Thoracic aorta (tissue), 2 donors: ENCODE measurements at places on chromosomes 5 and 9. TPM values are rescaled to one million over a fixed set of nuclear protein-coding genes. Genes with fewer than 3 reads are reported as not detected.

DNA sequence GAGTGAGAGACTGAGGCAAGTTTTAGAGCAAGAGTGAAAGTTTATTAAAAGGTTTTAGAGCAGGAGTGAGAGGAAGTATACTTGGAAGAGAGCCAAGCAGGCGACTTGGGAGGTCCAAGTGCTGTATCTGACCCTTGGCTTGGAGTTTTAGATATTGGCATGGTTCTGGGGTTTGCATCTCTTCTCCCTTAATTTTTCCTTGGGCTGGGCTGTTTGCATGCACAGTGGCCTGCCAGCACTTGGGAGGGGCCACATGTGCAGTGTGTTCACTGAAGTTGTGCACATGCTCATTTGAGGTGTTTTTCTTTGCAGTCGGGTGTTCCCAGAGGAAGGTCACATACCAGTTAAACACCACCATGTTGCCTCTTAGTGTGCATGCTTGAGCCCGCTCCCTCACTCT is 464.1 kb downstream of the DMRT2 start:
- H3K4me1 ChIP-seq = no peaks in the 10 kb centered on the region
- H3K27me3 ChIP-seq = no peaks in the 10 kb centered on the region
- DNase-seq = no peak
- no peaks in the 10 kb centered on the region for H3K36me3 ChIP-seq

GRCh38 chr5:143896516-143896915 is 84.6 kb downstream of the HMHB1 start:
- no peaks in the 10 kb centered on the region for H3K36me3 ChIP-seq
- H3K4me1 ChIP-seq = no peaks in the 10 kb centered on the region
- DNase-seq = no peak
- H3K27ac ChIP-seq = no peak overlapping the region
- no peaks in the 10 kb centered on the region for H3K27me3 ChIP-seq

PRRC1 gene
- 41.6 TPM for total RNA-seq

DNA sequence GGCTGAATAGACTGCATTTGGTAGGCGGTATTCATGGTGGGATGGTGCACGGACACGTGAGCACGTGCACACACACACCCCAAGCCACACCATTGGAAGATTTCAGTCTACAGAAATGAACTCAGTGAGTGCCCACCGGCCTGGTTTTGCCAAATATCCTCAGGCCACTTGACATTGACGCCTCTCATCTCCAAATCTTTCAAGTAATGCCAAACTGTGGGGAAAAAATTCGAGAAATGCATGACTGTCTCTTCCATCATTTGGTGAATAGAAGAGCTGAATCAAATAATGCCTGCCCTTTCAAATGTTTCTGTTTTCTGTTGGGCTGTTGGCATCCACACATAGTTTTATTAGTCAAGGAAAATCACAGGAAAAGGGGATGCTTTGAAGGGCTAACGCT is 182.3 kb upstream of the EFNA5 start:
- H3K27me3 ChIP-seq = no peaks in the 10 kb centered on the region
- no peaks in the 10 kb centered on the region for H3K4me1 ChIP-seq
- no peaks in the 10 kb centered on the region for H3K36me3 ChIP-seq

DNA sequence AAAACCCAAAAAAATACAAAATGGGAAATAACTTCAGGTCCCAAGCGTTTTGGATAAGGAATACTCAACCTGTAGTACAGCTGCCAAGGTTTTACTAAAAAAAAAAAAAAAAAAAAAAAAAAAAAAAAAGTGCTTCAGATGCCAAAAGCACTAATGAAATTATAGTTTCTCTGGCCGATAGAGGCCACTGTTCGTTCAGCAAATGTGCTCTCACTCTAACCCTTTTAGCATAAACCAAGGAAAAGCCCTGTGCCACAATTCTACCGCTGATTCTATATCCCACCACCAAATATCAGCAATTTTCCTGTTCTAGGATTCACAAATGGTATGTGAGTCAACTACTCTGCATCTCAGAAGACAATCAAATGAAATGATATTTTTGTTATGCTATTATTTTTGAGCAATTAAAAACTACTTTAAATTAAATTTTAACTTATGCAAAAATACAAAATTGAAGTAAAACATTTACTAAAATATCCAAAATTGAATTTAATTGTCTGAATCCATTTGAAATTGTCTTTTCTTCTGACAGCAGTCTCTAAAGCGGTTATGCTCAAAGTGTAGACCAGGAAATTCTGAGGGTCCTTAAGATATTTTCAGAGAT is 79.8 kb downstream of the RICTOR start:
- H3K4me1 ChIP-seq = no peaks in the 10 kb centered on the region
- peaks cover 5% of the 10 kb centered on the region for H3K36me3 ChIP-seq
- H3K4me3 ChIP-seq = no peak overlapping the region
- H3K27ac ChIP-seq = no peak overlapping the region

STK32A gene
- total RNA-seq = 8.0 TPM

DNA sequence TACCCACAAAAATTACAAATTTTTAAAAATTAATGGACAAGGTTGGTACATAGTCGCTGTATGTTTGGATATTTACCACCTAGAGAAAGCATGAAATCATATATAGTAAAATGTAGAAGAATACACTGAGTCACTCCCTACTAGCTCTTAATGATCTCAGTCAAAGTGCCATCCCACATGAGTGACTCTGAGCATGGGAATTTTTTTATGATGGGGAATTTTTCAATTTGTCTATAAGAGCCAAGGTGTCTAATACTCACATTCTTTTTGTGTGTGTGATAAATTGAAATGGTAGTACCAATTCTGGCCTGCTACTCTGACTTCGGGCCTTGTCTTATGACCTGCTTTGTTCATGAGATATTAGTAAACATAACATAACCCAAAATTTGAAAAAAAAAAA is 483.2 kb downstream of the CDH10 start:
- H3K36me3 ChIP-seq = no peaks in the 10 kb centered on the region
- H3K27me3 ChIP-seq = no peaks in the 10 kb centered on the region
- no peak overlapping the region for H3K4me3 ChIP-seq
- no peak overlapping the region for H3K27ac ChIP-seq

STPG3 gene
- total RNA-seq = not detected

- H3K36me3 ChIP-seq = no peaks in the 10 kb centered on the region
- no peak for DNase-seq
- no peaks in the 10 kb centered on the region for H3K4me1 ChIP-seq
- no peak overlapping the region for H3K4me3 ChIP-seq
- H3K27me3 ChIP-seq = no peaks in the 10 kb centered on the region
- H3K27ac ChIP-seq = no peak overlapping the region
Measured at GRCh38 chr5:35900972-35901695, 37.3 kb downstream of the CAPSL start.

CENPK gene
- total RNA-seq = 1.1 TPM

PDE4D gene
- 34.0 TPM for total RNA-seq

DNA sequence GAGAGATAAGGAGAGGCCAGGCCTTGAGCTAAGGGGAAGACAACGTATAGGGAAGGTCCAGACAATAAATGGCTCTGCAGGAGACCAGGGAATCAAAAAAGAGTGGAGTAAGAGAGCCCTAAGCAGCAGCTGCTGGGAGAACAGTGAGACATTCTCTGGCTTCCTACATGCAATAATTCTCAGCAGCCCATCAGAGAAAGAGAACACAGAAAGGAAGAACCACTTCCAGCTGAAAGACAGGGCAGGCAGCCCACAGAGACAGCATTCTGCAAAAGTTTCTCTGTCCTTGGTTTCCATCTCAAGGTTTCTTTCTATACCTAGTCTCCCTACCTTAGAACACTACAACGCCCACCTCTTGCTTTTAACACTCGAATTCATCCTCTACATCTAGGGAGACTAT is 189.9 kb downstream of the DEPDC1B start:
- peaks cover 38% of the 10 kb centered on the region for H3K4me1 ChIP-seq
- H3K36me3 ChIP-seq = no peaks in the 10 kb centered on the region
- H3K27ac ChIP-seq = no peak overlapping the region
- no peak overlapping the region for H3K4me3 ChIP-seq
- no peaks in the 10 kb centered on the region for H3K27me3 ChIP-seq

GRCh38 chr5:92659246-92659645 is 921.8 kb downstream of the NR2F1-AS1 start:
- H3K4me1 ChIP-seq = no peaks in the 10 kb centered on the region
- no peak overlapping the region for H3K4me3 ChIP-seq
- no peaks in the 10 kb centered on the region for H3K27me3 ChIP-seq
- no peak for DNase-seq
- no peak overlapping the region for H3K27ac ChIP-seq
- H3K36me3 ChIP-seq = no peaks in the 10 kb centered on the region

PCDHGA1 gene
- 0.41 TPM for total RNA-seq

S1PR3 gene
- 173 TPM for total RNA-seq

DNA sequence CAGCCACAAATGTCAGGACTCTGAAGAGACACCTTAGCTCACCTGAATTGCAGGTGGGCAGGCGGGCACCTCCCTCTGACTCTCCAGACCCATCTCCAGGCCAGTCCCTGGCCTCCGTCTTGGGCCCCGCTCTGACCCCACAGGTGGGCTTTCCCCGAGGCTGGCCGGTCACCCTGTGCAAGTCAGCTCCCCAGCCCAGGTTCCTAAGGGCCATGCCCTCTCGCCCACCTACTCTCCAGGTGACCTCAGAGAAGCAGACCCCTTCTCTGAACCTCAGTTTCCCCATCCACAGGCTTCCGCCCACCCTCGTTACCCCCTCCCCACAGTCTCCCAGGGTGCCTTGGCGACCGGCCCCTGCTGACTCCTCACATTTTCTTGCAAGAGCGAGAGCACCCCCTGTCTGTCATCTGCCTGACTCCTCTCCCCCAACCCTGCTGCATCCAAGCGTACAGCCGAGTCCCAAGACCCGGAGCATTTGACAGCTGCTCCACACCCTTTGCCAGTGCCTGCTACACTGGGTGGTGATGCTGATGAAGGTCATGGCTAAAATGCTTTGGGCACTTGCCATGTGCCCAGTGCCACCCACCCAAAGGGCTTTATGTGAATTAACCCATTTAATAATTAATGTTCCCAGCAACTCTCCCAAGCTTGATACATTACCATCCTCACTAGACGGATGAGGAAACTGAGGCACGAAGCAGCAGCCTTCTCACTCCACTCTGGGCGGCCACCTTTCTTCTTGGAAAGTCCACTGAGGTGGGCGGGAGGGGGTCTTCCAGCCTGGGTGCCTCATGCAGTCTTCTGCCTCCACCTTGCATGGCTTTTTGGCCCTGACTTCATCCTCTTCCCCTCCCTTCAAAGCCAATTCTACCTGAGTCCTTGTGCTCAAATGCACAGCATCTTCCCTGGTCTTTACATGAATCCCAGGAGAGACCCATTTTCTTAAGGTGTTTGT is 51.1 kb upstream of the ORM1 start:
- no peaks in the 10 kb centered on the region for H3K4me1 ChIP-seq
- no peaks in the 10 kb centered on the region for H3K27me3 ChIP-seq
- H3K27ac ChIP-seq = no peak overlapping the region
- DNase-seq = no peak

DNA sequence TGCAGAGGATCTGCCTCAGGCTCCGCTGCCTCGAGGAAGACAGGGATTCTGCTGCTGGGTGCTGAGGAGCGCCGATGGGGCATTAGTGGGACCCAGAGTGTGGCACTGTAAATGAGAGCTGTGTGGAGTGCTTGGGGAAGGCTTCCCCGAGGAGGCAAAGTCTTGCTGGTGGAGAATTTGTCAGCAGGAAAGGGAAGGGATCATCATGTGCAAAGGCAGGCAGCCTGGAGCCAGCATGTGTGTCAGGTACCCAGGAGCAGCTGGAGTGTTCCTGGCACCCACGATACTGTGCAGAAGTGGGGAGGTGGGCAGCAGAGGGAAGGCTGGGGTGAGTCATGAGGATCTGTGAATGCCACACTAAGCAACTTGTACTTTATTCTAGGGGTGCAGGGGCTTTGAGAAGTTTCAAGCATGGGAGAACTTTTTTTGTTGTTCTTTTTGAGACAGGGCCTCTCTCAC is 12.3 kb downstream of the B4GALT7 start:
- H3K27ac ChIP-seq = no peak overlapping the region
- no peaks in the 10 kb centered on the region for H3K27me3 ChIP-seq
- no peak overlapping the region for H3K4me3 ChIP-seq
- H3K36me3 ChIP-seq = no peaks in the 10 kb centered on the region
- H3K4me1 ChIP-seq = no peaks in the 10 kb centered on the region

- no peaks in the 10 kb centered on the region for H3K36me3 ChIP-seq
- no peak overlapping the region for H3K4me3 ChIP-seq
- H3K27me3 ChIP-seq = no peaks in the 10 kb centered on the region
- no peak for DNase-seq
- H3K27ac ChIP-seq = no peak overlapping the region
Measured at GRCh38 chr9:75156858-75157257, 68.5 kb downstream of the OSTF1 start.

DNA sequence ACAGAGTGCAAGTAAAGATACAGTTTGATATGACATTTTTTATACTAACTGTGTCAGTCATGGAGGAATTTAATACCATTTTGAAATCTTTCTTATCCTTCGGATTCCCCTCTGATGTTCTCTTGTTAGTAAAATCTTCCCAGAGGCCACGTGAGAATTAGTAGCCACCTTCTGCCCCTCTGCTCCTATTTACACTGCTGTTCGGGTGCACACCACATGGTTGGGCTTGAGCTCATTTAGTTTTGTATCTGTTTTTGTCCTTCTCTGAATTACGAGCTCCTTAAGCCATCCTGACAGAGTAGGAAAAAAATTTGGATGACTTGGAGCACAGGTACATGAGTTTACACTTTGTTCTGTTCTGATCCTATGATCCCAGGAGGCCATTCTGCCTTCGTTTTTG is 109.7 kb downstream of the SV2C start:
- H3K27me3 ChIP-seq = no peaks in the 10 kb centered on the region
- DNase-seq = no peak
- no peak overlapping the region for H3K27ac ChIP-seq
- no peak overlapping the region for H3K4me3 ChIP-seq

DNA sequence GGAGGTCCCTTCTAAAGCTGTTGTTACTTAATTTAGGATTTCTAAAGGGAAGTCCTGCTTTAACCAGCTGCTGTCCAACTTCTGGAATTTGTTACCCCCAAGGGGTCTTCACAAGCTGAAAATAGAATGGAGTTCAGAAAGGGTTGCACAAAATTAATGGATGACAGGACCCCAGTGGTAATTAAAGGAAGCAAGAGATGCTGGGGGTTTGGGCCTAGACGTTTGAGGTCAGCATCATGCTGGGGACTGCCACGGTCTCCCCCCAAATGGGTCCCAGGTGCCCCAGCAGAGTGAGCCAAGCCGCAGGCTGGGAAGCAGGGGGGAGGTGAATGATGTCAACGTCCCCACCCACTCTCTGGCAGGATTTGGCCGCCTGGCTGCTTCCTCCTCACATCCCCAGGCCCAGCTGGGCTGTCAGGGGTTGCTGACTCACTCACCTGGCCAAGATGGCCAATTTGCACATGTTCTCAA is 97.5 kb upstream of the ARAP3 start:
- no peak overlapping the region for H3K4me3 ChIP-seq
- no peak for DNase-seq
- no peaks in the 10 kb centered on the region for H3K4me1 ChIP-seq
- H3K27ac ChIP-seq = no peak overlapping the region
- H3K27me3 ChIP-seq = no peaks in the 10 kb centered on the region
- H3K36me3 ChIP-seq = no peaks in the 10 kb centered on the region
